Amniotic epithelial cell (primary cell): ENCODE measurements at places on chromosomes 2 and 18.

- DNase-seq: no peak
Observed at GRCh38 chr2:154704991-154705390, 6.5 kb downstream of the KCNJ3 start.

DNA sequence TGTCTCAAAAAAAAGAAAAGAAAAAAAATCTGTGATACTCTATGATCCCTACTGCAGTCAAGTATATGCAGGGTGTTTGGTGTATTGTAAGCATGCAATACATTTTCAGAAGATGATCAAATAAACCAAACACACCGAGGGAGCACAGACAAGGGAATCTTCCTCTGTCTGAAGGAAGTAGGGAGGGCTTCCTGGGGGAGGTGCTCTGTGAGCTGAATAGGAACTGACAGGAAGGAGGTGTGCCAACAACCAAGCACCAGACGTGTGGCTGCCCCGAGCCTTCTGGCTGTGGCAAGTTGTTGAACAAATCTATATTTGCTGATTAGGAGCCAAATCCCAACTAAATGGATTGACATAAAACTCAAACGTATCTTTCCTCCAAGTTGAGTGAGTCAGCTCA, 14.6 kb downstream of the THNSL2 start:
- no peak for DNase-seq

DNA sequence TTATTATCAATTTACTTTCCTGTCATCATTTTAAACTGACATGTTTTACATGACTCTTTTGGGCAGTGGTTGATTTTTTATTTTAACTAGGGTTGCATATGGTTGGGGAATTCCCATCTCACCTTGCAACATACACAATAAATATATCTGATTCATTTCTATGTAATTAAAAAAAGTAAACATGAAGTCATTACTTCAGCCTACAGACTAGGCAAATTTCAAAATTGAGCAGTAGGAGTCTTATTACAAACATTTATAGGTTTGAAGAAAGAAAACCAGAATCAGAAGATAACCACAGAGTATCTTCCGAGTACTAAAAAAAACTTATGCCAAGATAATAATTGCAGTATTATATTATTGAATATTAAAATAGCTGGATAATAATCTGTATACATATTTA, 377.0 kb upstream of the VRK2 start:
- no peak for DNase-seq

- no peak for DNase-seq
Observed at GRCh38 chr18:34380326-34380725, 155.6 kb upstream of the NOL4 start.

- no peak for DNase-seq
Observed at GRCh38 chr18:48750485-48751175, 200.1 kb downstream of the SMAD7 start.

DNA sequence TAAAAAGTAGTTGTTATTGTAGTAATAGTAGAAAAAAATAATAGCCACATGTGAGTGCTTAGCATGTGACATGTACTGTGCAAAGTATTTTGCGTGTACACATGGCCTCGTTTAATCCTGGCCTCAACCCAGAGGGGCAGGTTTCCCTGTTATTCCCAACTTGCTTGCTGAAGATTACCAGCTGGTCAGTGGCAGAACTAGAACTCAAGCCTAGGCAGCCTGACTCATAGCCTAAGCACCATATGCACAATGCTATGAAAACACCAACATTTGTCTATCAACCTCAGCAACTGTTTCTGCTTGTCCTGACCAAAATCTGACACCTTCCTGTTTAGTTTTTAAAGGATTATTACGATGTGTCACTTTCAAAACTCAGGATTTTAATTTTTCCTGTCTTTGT, 234.9 kb upstream of the SMAD7 start:
- no peak for DNase-seq

GRCh38 chr2:184633726-184634125, 35.4 kb downstream of the ZNF804A start:
- no peak for DNase-seq

GRCh38 chr2:219076253-219076652, 15.5 kb upstream of the IHH start:
- no peak for DNase-seq

DNA sequence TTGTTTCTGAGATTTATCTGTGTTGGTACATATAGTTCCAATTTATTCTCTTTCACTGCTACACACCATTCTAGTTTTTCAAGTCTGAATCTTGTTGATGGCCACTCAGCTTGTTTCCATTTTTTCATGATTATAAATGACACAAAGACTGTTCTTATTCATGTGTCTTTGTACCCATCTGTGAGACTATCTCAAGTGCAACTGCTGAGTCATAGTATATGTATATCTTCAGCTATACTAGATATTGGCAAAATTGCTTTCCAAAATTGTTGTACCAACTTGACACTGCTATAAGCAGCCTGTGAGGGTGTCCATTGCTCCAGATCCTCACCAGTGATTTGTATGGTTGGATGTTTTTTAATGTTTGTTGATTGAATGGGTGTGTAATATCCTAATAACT, 37.2 kb upstream of the RTN4 start:
- no peak for DNase-seq

DNA sequence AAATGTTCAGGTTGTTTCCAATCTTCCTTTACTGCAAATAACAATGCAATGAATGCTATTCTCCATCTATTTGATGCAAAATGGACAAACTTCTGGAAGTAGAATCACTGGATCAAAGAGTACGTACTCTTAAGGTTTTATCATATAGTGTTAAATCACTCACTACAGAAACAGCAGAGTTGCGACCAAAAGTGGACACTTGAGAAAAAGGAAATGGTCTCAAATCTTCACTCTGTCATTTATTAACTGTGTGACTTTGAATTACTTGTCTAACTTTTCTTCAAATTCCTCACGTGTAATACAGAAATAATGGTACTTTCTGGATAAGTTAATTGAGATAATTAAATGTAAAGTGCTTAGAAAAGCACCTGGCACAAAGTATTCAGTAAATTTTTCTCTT, 78.1 kb downstream of the CERKL start:
- DNase-seq: no peak

- DNase-seq: no peak
Observed at GRCh38 chr2:82198809-82199492, 1894.4 kb upstream of the LRRTM1 start.

DNA sequence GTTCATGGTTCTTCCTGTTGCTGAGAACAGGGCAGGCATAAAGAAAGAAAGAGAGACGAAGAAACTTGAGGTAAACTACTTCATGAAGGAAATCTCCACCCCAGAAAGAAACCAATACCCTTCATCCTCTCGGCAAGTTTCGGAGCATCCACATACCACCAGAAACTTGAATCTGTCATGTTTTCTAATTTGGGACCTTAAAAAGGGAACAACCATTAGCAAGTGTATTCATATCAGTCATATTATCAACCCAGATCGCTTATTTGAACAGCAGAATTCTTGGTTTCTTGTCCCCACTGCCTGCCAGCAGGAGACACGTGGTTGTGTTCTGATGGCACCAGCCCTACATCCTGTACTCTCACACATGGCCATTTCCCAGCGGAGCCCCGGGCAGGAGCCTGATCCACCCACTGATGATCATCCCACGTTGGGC, 53.2 kb upstream of the FZD7 start:
- DNase-seq: no peak

DNA sequence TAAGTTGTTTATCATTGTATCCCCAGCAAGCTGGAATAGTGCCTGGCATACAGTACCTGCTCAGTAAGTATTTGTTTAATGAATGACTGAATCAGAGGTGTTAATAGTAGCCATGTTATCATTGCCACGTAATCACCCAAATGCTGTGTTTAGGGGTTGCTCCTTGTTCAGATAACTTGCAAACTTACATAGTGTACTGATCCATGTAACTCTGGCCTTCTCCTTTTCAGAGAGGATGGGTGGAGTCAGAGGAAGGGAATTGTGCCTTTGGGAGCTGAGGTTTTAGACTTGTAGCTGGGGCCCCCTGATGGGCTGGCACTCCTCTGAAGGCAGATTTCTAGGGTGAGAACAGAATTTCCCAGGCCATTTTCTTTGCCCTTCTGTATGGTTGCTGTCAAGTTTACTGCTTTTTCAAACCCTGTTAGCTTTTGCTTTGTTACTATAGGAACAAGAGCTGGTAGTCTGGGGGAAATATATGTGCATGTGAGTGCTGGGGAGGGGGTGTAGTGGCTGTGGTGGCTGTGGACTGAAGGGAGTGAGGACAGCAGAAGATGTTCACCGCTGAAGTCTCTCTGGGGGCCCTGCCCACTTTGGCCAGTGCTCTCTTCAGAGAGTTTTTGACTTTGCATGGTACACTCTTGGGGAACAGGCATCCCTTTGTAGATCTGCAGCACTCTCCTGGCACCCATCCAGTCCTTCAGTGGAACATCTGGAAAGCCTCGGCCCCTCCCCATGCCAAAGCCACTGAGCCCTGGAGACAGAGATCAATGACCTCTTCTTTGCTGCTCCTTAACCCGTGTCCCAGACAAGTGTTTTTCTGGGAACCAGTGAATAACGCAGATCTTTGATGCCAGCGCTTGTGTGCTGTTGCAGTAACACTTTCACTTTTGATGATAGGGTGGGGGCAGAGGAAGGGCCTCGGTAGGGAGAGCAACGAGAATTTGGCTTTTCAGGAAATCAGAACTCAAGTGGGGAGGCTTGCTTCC, 209.0 kb downstream of the PRKCE start:
- DNase-seq: peak; percentile 39

DNA sequence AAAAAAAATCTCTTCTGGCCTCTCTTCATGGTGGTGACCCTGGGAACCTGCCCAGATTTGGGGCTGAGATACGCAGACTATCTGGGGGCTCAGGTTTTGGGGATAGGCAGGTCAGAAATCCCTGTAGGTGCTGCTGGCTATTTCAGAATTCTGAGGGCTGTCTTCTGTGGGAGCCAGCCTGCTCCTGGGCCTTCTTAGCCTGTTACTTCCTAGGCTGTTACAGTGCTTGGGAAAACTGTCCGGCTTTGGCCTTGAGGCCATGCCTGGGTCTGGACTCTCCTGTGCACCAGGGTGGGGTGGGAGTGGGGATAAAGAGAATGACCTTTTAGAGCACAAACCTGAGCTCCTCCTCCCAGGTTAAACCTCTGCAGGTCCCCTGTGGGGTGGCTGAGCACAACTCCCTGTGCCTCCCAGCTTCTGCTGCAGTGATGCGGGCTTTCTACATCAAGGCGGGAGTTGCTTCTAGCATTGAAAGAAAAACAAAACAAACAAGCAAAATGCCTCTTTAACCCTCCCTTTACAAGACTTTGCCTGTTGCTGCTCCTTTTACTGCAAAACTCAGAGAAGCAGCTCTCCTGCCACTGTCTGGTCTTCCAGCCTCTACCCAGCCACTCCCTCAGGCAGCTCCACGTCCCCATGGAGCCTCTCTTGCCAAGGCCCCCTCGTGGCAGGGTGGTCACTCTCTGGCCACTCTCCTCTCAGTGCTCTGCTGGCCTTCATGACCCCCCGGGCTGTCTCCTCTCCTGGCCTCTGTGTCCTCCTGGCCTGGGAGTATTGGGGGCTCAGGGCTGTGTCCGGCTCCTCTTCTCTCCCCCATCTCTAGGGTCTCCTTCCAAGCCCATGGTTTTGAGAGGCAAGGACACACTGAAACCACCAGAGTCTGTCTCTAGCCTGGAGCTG, 293.0 kb upstream of the HS6ST1 start:
- no peak for DNase-seq

- DNase-seq: peak; percentile 90
Observed at GRCh38 chr18:23573626-23574431, 12.5 kb downstream of the NPC1 start.
